AG09309 (cell line): ENCODE measurements at places on chromosomes 1 and 21.

- no peak for DNase-seq
Measured at GRCh38 chr1:243996223-243996622, 54.9 kb upstream of the ZBTB18 start.

DNA sequence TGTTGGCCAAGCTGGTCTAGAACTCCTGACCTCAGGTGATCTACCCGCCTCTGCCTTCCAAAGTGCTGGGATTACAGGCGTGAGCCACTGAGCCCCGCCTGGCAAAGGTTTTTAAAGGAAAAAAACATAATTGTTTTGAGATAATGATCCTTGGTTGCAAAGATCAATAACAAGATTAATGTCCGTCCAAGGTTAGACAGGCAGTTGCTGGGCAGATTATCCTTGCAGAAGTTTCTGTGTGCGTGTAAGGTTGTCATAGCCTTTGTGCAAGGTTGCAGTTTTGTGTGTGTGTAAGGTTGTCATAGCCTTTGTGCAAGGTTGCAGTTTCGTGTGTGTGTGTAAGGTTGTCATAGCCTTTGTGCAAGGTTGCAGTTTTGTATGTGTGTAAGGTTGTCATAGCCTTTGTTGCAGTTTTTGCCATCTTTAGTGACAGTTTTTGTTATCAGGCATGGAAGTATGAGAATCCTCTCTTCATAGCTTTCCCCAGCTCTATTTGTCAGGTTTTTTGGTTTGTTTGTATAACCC lies 3.6 kb downstream of the YBEY start:
- no peak for DNase-seq

GRCh38 chr1:39737546-39738169 lies 1.0 kb upstream of the PPIE start:
- no peak for DNase-seq

- DNase-seq, result no peak
Measured at GRCh38 chr1:228828151-228828550, 92.9 kb downstream of the RHOU start.

DNA sequence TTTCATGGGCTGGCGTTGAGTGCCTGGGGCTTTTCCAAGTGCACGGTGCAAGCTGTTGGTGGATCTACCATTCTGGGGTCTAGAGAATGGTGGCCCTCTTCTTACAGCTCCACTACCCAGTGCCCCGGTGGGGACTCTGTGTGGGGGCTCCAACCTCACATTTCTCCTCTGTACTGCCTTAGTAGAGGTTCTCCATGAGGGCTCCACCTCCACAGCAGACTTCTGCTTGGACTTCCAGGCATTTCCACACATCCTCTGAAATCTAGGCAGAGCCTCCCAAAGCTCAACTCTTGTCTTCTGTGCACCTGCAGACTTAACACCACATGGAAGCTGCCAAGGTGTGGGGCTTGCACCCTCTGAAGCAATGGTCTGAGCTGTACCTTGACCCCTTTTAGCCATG lies 82.1 kb downstream of the CCDC18 start:
- no peak for DNase-seq

DNA sequence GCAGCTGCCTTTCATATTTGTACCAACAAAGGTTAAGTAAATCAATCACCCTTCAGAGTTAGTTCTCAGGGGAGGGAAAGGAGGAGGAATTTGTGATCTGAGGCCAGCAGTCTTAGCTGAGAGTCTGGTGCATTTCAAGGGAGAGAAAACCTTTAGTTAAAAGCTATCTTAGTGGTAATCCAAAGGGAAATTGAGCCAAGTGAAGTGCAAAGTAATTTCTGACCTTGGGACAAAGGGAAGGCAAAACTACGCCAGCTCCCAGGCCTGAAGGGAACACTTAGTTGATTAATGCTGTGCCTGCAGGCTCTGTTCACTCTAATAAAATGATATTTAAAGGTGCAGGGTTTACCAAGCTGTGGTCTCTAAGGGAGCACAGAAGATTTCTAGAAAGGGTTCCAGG lies 23.1 kb upstream of the FMOD start:
- DNase-seq, result no peak

DNA sequence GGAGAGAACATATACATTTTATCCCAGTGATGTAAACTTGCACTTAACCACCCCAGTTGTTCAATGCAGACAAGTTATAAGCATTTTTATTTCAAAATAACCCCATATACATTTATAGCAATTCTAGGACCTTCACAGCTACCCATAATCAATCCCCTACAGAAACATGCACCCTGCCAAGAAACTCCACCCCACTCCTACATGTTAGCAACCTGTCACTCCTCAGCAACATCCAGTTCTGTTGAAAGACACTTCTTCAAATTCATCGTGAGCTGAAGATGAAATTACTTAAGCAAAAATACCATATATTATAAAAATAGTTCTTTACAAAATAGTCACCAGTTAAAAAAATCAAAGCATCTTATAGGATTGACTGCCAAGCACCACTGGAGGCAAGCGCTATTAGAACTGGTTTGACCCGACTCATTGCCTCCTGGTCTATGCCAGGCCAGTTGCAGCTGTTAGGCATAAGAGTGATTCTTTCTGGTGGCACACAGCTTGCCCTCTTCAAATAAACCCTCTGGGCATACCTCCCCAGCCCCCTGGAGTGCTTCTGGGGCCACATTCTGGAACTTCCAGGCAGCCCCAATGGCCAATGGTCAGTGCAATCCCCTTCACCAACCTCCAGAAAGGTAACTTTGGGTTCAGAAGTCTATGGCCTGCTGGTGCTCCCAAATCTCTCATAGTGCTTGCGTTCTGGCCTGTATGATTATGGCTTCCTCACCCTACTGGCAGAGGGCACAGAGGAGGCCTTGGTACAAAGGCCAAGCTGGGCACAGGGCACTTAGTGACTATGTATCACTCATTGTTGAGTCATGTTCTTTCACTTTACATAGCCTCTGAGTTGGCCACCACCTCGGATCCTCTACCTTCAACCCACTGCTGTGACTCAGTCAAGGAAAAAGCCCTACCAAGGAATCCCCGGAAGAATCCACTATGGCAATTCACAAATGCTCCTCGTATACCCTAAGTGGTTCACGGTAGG lies 72.2 kb upstream of the RALGPS2 start:
- no peak for DNase-seq

GRCh38 chr1:53111073-53111556 lies 31.3 kb downstream of the SLC1A7 start:
- DNase-seq, result no peak

- DNase-seq, result no peak
Measured at GRCh38 chr1:34898330-34898761, 31.1 kb downstream of the DLGAP3 start.

- DNase-seq, result no peak
Measured at GRCh38 chr21:34728479-34728878, 59.7 kb downstream of the CLIC6 start.

GRCh38 chr1:47991187-47991586 lies 6.0 kb downstream of the TRABD2B start:
- no peak for DNase-seq

GRCh38 chr1:245288796-245289195 lies 134.0 kb downstream of the KIF26B start:
- DNase-seq, result no peak

DNA sequence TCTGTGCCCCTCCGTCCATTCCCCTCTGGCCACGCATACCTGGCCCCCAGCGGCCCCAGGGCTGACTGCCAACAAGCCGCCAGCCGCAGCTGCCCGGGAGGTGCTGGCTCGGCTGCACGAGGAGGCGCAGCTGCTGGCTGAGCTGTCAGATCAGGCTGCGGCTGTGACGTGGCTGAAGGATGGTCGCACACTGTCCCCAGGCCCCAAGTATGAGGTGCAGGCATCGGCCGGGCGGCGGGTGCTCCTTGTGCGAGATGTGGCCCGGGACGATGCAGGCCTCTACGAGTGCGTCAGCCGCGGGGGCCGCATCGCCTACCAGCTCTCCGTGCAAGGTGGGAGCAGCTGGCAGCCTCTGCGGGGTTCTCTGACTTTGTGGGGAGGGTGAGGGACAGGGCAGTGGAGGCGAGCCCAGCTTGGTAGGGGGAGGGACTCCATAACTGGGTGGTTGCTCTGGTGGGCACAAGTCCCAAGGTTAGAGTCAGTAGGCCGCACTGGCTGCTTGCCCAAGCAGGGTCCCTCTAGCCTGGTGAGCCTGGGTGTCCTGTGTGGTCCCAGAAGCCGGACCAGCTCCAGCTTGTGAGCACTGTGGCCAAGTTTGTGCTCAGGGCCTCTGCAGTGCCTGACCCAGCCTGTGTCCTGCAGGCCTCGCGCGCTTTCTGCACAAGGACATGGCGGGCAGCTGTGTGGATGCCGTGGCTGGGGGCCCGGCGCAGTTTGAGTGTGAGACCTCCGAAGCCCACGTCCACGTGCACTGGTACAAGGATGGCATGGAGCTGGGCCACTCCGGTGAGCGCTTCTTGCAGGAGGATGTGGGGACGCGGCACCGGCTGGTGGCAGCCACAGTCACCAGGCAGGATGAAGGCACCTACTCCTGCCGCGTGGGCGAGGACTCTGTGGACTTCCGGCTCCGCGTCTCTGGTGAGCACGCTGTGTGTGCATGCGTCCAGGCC lies 8.8 kb downstream of the OBSCN start:
- DNase-seq, result no peak

GRCh38 chr1:75053207-75053606 lies 81.0 kb upstream of the LHX8 start:
- DNase-seq, result no peak

DNA sequence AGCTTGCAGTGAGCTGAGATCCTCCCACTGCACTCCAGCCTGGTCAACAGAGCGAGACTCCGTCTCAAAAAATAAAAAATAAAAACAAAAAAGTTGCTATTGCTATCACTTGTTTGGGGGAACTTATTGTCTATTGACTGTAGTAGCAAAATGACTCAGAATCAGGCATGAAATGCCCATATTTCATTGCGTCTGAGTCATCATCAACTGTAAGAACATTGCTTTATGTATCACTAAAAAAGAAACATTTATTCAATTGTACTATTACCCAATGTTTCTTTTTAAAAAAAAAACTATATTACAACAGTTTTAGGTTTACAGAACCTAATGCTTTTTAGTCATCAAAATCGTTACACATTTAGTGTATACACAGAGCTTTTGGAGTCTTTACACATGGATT lies 91.0 kb upstream of the FMN2 start:
- DNase-seq, result peak; percentile 71
